Ureter (tissue), 1 donor: ENCODE measurements at places on chromosomes 7 and 10. TPM values are rescaled to one million over a fixed set of nuclear protein-coding genes. Genes with fewer than 3 reads are reported as not detected.

DNA sequence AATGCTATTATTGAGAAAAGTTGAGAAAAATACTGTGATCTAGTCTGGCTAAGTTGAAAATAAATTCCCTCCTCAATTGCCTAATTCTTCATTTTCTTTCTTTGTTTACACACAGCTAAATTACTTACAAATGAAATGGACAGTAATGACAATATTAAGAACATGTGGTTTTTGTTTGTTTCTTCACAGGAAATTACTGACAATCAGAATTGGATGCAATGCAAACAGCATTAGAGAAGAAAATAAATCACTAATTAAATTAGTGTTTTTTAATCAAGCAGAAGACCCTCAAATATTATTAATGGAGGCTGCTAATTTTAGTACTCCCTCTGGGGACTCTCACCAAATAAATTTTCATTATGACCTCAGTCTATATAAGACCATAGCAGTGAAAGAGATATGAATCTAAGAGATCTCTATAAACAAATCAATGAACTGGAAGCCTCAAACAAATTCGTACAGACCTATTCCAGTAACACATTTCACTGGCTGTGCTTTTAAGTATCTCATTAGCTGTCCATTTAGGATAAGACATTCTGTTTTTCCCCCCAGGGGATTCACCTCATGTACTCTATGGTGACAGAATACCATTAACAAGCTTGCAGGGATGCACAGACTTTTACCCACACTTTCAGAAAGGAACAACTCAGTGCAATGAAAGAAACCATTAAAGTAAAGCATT, 202.0 kb upstream of the DGKB start:
- DNase-seq: no peak

ANKRD61 gene
- total RNA-seq: not detected

DNA sequence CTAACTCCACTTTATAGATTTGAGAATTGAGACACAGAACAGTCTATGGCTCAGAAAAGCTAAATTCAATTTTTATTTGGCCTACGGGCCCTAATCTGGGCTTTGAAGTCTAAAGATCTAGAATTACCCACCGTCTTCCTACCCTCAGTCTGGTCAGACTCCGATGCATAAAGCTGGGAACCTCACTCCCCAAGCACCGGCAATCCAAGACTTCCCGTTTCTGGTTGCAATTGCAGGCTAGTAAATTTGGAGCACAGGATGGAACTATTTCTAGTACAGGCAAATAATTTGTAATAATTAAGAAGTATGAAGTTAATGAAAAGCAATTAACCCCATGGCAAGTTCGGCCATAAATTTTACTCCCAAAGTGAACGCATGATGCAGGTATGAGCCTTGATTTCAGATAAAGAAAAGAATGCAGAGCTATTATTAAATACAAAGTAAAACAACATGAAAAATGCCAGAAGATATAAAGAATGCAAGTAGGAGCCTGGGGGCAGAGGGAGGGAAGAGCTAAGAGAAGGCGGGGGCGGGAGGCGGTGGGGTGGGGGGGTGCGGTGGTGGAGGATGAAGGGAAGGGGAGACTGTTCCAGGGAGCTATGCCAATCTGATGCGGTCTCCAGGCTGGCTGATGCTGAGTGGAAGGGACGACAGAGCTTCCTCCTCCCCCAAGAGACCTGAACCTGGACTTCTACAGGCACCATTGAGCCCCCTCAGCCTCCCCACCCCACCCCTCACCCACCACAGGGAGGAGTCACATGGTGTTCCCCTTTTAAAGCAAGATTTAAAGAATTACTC, 45.1 kb downstream of the BPGM start:
- peak; percentile 50 for DNase-seq

DNA sequence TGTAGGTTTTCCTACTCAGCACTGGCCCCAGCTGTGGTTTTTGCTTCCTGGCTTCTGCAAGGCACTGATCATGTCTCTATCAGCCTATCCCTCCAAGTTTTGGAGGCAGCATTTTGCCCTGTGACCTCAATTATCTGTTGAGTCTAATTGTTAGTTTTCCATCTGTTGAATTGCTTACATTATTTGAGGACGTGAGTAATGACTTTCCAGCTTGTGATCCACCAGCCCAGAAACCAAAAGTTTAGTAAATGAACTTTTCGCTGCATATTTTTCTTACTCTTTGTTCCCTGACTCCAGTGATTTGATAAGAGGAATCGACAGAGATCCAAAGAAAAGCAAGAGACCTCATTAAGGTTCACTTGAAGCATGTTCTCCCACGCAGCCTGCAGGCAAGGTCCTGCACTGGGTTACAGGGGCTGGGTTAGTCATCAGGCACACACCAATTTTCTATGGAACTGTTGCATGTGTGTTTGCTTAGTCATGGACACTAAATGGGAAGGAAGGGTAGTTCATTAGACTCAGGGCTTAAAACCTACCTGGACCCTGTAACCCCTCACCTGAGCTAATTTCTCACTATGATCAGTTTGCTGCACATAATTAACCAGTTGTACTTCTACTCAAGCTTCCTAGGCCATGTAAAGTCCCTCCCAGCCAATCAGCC, 57.2 kb downstream of the AKR1E2 start:
- DNase-seq: no peak

DNA sequence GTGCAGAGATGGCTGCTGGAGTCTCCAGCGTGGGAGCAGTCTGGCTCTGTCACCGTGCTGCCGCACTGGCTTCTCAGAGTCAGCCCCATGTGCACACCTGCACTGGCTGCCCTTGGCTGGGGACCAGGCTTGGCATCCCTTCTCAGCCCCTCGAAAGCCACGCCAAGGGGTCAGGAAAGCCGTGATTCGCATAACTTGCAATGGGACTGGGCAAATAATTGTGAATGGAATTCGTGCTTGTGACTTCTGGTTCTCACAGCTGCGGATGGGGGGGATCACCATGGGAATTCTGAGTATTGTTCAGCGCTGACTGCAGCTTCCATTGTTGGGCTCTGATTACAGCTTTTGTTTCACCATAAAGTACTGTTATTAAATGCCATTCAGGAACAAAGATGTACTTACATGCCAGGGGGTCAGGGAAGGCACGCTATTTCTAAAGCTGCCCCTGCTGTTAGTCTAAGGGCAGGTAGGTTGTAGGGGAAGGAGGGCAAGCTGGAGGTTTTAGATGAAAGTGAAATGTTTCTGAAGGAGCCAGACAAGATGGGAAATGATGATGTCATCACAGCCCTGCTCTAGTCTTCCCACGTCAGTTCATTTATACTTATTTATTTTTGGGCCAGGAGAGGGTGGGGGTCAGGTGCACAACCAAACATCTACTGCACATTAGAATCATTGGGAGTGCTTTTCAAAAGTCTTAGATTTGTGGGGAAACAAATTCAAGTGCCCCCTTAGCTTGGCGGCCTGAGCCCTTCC, 5.8 kb upstream of the PLEKHA1 start:
- DNase-seq: no peak

GRCh38 chr10:52652431-52653262, 119.9 kb downstream of the MBL2 start:
- no peak for DNase-seq

NEUROG3 gene
- total RNA-seq: not detected

- no peak for DNase-seq
Observed at GRCh38 chr10:124341768-124342135, 77.0 kb downstream of the OAT start.

TMEM236 gene
- total RNA-seq: 0.49 TPM

DNA sequence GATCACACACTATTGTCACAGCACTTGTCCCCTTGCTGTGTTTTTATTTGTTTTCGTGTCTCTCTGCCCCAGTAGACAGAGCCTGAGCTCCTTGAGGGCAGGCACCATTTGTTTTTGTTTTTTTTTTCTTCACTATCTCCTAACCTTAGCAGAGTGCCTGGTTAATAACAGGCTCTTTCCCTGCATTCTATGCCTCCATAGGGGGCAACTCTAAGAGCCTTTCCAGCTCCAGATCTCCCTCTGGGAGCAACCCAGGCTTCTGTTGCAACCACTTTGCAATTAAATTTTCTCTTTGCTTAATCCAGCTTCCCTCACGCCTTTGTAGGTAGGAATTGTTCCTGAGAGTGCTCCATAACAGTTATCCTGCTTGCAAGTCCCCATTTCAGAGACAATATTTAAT, 148.4 kb downstream of the PLXDC2 start:
- no peak for DNase-seq

KEL gene
- total RNA-seq: 1.3 TPM

- peak; percentile 36 for DNase-seq
Observed at GRCh38 chr10:14560274-14560673, 214.4 kb downstream of the FAM107B start.

DNA sequence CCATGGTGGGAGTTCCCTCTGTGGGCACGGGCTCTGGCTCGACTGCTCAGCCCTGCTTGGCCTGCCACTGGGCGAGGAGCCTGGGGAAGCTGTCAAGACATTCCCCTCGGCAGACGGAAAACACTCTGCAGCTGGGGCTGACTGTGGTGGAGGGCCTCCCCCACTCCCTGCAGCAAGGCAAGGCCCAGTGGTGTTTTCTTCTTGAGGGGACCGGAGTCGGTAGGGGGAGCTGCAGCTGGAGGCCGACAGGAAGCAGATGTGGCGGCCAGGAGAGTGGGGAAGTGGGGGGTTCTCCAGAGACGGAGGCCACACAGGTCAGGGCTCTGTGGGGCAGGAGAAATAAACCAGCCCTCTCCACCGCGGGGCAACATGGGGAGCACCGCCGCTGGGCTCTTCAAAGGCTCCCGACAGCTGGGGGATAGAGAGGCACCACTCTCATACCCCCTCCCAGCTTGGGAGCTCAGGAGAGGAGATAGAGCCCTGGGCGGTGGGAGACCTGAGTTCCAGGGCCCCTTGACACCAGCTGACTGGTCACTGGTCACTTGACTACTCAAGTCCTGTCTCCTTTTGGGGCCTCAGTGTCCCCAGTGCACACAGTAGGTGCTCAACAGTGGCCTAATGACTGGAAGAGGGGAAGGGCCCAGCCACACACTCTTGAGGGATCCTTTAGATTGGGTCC, 43.4 kb downstream of the PPIF start:
- DNase-seq: peak; percentile 44

- DNase-seq: no peak
Observed at GRCh38 chr7:150952331-150953050, 25.6 kb downstream of the KCNH2 start.

GRCh38 chr10:101609481-101609880, 21.4 kb downstream of the DPCD start:
- no peak for DNase-seq

- DNase-seq: no peak
Observed at GRCh38 chr7:134470864-134471263, 12.0 kb upstream of the AKR1B1 start.

AKR1C8 gene
- total RNA-seq: not detected

DNA sequence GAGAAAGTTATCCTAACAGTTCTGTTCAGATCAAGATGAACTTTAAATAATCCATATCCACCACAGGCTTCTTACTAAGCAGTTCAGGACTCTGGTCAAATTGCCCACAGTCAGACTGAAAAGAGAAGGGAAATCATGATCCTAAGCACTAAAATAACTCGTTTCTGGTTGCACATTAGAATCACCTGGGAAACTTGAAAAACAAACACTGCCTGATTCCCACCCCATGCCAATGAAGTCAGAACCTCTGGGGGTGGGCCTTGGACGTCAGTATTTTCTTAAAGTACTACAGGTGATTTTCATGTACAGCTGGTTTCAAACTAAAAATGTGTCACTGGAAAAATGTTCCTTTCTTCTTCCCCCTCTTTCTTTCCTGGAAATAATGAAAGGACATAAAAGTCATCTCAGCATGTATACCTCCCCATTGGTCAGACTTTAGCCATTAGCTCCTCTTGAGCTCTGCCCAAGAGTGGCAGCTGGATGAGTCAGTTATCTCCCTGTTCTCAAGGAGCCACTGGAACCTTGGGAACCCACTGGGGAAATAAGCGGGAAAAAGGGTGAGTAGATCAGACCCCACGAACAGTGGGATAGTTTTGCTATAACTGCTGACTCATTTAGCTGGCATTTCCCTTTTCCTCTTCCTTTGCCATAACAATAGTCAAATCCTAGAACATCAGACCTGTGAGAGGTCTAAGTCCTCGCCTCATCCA, 75.3 kb upstream of the IL6 start:
- no peak for DNase-seq

DNA sequence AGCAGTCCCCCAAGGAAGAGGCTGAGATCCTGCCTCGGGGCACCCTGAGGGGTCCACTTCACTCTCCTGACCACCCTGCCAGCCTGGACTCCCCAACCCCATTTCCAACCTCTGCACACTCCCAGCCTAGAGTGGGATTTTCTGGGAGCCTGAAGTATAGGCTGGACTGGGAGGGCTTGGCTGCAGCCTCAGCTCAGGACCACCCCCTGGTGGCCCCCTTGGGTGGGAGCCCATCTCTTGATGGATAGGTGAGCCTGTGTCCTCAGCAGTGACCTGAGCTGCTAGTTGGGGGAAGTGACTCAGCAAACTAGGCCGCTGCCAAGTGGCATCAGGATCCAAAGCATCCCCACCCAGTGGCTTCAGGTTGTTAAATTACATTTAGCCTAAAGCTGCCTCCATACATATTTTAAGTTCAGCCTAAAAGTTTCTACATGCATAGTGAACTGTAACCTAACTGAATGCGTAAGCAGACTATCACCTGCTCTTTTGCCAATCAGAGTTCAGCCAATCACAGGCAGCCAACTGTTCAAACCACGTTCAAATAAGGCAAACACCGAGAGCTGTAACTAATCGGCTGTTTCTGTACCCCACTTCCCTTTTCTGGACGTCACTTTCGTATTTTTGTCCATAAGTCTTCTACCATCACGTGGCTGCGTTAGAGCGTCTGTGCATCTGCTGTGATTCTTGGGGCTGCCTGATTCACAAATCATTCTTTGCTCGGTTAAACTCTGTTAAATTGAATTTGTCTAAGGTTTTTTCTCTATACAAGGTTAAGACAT, 144.0 kb downstream of the PLPP4 start:
- DNase-seq: no peak

GRCh38 chr10:112424651-112425050, 22.1 kb downstream of the ZDHHC6 start:
- no peak for DNase-seq

GRCh38 chr10:132142396-132143161, 44.2 kb upstream of the DPYSL4 start:
- DNase-seq: no peak

GRCh38 chr7:66176914-66177313, 28.2 kb upstream of the TPST1 start:
- DNase-seq: no peak

DNA sequence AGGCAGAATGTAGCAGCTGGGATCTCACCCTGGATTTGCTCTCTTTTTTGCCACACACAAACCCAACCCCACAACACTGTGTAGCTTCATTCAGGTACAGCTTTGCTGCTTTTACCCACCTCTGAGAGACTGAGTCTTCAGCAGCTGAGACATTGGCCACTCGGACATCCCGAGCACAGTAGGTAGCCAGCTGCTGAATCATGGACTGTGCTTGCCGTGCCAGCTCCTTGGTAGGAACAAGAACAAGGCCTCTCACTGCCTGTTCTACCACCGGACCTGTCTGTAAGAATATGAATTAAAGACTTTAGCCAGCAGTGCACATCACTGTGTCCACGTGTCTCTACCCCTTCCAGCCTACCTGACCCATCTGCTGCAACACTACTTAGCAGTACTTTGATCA, 937 bp downstream of the DDX56 start:
- DNase-seq: no peak
